ENCODE measurements at places on chromosomes 16 and 17.

DNA sequence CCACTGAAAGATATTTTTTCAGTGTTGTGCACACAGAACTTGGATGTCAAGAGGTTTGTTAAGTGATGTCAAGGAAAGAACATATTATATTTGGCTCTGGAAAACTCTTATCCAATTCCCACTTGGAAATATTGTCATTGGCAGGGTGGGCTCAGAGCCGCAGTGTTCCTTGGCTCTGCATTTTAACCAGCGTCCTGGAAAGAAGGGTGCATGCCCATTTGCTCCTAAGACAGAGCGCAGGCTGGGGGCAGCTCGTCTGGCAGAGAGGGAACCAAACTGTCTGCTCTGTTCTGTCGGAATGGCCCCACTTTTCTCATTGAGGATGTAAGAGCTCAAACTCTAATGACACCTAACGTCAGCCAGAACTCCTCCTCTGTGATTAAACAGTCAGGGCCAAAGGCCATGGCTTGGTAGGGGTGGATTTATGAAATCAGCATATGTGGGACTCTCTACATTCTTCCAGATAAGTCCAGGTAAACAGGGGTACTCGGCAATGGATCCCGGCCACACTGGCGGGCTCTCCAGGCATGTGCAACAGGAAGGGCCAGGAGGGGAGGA, 18.0 kb downstream of the SLC47A1 start:
- no peak for DNase-seq

DNA sequence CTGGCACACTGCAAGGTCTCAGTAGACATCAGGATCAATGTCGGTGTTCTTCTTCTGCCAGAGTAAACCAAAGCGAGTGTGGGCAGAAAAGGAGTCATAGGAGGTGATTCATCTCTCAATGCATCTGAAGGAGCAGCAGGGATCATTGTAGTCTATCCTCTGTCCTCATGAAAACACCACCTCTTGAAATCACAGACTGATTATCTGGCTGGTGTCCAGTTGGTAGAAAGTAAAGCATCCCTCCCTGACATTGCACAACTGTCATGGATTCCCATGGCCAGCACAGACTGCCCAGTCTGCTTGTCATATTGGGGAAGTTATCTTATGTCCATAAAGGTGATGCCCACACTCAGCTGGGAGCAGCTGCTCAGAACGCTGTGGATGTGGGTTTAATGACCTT, 74.1 kb downstream of the ABCC12 start:
- peak; percentile 82 for DNase-seq

DNA sequence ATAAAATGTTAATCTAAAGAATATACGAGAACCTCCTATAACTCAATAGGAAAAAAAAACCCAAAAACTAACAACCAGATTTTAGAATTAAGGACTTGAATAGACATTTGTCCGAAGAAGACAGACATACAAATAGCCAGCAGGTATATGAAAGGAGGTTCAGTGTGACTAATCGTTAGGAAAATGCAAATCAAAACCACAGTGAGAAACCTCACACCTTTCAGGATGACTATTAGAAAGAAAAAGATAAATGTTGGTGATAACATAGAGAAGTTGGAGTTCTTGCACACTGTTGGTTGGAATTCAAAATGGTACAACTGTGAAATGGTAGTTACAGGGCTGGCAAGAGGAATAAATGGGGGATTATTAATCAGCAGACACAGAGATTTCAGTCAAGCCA, 339.0 kb downstream of the TMEM114 start:
- DNase-seq = no peak

DNA sequence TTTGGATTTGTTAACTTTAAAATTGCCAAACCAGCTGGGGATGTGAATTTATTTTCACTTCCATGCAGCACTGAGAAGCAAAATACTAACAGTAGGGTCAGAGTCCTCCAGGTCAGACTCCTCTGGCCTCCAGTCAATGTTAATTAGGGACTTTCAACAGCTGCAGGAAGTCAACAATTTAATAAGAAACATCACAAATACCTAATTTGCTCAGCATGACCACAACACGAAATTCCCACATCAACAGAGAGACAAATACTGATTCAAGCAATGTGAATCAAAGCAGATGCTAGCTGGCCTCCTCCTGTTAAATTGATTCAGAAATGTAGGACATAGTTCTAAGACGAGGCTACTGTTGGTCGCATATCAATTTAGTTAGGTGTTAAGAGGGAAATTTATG, 111.7 kb downstream of the ABCA8 start:
- DNase-seq = no peak

- DNase-seq = no peak
Observed at GRCh38 chr17:49817993-49818392, 29.5 kb downstream of the KAT7 start.

GRCh38 chr17:12180644-12181261, 160.1 kb downstream of the MAP2K4 start:
- DNase-seq = peak; percentile 24

DNA sequence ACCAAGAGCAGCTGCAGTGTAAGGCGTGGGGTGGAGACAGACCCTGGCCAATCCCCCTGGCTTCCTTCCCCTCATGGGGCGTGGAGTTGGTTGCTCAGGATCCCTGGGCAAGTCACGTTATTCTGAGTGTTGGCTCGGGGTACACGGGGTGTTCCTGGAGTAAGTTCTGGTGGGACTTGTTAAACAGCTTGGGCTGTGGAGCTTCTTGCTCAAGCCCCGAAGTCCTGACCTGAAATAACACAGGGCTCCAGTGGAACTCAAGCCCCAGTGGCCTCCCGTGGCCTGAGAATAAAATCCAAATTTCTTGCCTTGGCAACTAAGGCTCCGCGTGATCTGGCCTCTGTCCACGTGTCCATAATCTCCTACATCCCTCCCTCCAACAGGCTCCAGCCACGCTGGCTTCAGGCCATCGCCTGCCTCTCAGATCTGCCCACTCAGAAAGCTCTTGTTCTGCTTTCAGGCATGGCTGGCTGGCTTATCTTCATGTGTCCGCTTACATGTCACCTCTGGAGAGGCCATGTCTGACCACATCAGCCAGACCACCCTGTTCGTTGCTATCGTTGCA, 49.3 kb upstream of the BCO1 start:
- DNase-seq = no peak

DNA sequence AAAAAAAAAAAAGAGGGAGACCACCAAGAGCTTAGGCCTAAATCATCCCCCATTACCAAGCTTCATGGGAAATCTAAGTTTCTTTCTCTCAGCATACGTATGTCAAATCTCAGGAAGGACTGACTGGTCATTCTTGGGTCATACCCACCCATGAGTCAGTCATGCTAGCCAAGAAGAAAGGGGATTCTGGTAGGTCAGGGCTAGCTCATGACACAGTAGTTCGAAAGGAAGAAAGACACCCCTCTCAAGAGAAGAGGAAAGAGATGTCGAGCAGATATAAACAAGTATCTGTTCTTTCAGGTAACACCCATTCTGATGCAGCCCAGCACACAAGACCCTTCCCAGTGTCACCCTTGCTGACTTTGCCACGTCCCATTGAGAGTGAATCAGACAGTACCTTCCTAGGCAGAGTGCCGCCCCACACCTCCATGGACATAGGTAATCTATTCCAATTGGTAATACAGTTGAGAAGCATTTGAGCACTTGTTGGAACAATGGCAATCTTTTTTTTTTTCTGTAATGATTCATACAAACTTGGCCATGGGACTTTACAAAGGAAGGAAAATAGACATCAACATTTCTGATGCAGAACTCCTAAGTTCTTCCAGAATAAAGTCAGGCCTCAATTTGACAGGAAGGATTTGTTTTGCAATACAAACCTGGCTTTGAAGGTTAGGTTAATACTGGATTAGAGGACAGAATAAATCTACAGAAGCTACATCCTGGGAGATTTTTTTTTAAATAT, 38.2 kb downstream of the COPRS start:
- no peak for DNase-seq

GRCh38 chr16:86846136-86846535, 267.8 kb downstream of the FOXL1 start:
- DNase-seq = no peak

- DNase-seq = no peak
Observed at GRCh38 chr17:33966410-33967059, 288.6 kb upstream of the CCL2 start.

GRCh38 chr16:12337871-12338655, 361.5 kb downstream of the SNX29 start:
- DNase-seq = no peak

DNA sequence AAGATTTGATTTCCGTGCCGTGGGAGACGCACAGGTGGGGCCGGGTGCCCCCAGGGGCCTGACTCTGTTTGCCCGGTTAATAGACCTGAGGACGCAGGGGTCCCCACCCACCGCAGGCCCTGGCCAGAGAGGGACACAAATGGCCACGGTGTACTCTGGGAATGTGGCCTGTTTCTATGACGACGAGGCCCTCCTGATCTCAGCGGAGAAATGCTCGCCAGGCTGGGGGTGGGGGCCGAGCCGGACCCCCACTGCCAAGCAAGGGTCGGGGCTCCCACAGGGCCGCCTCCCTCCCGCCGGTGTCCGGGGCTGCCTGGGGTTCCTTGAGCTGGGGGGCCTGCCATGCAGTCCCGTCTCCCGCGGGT, 24.5 kb upstream of the C1QTNF8 start:
- DNase-seq = no peak

DNA sequence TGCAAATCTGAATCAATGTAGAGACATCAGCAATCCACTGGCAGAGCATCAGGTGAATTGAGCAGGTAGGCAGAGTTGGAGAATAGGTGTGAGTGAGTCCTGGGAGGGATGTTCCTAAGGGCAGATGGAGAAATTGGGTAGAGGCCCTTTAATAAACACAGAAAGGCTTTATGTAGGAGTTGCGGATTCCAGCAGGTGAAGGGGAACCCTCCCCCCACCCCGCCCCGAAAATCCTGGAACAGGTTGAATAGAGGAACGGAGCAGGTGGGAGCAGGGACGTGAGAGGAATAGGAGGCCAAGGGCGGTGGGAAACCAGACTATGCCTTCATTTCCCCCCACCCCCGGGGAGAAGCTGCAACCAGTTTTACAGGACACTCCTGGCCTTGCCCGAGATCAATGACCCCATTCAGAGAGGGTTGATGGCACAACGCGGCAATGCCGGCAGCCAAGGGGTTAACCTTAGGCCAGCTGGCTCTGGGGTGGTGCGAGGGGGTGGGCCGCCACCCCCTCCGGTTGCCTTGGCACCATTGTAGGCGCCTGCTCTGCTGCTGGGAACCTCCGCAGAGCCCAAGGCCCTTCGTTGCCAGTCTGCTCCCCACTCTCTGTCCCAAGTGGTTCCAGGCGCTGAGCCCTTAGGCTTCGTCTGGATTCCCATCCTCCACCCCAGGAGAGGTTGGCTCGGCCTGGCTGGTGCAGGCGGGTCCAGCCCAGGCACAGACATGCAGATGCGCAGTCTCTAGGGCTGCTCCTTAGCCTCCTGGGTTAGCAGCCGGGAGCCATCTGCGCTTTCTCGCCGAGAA, 814 bp upstream of the RUNDC3A start:
- no peak for DNase-seq

- peak; percentile 10 for DNase-seq
Observed at GRCh38 chr17:35849469-35850348, 19.0 kb downstream of the HEATR9 start.

- DNase-seq = no peak
Observed at GRCh38 chr17:56480501-56480900, 113.0 kb upstream of the NOG start.

GRCh38 chr17:31256936-31257335, 40.1 kb downstream of the OMG start:
- no peak for DNase-seq

DNA sequence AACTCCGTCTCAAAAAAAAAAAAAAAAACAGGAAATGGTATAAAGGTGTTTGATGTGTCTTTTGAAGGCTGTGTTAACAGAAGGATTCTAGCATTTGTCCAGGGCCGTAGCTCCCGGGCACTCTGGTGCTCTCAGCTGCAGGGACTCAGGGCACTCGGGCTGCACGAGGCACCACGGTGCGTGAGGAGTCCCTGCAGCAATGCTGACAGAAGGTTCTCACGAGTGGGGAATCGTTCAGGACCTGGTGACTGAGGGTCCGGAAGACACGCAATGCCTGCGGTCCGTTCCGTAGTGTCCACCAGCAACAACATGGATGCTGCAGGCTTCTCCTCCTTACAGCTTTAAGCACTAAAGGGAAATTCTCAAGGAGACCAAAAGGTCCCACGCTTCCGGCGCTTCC, 12.6 kb upstream of the FAAP100 start:
- DNase-seq = no peak

DNA sequence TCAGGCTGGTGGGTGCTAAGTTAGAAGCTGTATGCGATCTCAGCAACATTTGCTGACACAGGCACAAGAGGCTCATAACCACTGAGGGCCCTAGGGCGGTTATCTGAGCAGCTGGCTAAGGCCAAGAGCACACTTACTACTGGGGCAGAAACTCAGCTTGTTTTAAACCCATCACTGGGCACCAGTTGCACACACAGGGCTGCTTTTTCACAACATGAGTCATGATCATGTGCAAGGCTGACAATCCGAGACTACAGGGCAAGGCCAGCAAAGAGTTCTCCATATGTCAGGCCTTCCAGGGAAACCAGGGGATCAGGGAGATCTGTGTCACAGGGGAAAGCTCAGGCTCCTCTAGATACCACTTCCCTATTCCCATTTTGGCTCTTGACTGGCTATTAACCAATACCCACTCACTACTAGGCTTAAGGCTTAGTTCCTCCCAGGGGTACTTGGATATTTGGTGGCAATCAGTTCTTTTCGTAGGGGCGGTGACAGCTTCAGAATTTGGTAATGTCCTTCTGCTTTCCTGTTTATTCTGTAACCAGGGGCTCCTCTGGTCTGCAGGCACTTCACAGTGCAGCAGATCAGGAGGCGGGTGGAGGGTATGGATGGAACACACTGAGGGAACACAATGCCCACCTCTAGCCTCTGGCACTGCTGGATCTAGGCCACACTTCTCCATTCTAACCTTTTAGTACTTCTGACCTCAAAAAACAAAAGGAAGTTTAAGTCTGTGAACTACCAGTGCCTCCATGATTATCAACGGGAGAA, 44.9 kb upstream of the ERN1 start:
- DNase-seq = no peak

- DNase-seq = no peak
Observed at GRCh38 chr16:15915555-15916081, 27.2 kb upstream of the CEP20 start.

DNA sequence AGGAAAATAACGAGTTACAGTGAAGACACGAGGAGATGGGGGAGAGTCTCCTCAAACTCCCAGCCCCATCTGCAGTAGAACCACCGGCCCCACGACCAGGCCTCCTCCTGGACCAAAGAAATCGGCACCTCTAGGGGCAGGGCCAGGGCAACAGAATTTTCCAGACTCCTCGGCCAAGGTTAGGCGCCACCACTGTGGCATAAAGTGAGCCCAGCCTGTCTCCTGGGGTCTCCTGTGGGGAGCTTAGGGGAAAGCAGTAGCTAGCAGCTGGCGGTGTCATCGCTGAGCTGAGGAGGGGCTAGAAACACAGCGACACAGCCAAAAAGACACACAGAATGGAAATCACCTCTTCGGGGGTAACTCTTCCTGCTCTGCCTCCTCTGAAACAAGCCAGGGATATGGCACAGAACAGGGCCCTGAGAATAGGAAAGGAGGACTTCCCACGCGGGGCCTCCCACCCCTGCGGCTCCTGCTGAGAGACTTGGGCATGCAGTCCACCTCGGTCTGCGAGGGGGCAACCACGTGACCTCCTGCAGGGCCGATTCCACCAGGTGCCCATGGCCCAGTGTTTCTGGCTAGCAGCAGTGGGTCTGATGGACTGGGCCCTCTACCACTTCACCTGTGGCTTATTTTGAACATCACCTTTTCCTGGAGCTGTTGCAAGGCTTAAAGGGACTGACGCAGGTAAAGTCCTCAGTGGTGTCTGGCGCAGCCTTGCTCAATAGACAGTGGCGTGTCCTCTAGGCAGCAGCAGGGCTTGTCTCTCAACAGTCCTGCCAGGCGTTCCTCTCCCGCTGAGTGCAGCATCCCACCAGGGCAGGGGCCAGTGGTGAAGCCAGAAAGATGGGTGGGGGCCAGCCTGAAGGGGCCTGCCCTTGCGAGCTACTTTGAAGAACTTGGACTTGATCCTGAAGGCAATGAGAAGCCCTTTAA, 6.7 kb upstream of the GINS2 start:
- no peak for DNase-seq
